Stimulated activated CD8-positive, alpha-beta memory T cell treated with anti-CD3 and anti-CD28 coated beads, Interleukin-2, amount 100 ng/mL, for 1 hour (primary cell): ENCODE measurements at places on chromosomes 6 and 20.

DNA sequence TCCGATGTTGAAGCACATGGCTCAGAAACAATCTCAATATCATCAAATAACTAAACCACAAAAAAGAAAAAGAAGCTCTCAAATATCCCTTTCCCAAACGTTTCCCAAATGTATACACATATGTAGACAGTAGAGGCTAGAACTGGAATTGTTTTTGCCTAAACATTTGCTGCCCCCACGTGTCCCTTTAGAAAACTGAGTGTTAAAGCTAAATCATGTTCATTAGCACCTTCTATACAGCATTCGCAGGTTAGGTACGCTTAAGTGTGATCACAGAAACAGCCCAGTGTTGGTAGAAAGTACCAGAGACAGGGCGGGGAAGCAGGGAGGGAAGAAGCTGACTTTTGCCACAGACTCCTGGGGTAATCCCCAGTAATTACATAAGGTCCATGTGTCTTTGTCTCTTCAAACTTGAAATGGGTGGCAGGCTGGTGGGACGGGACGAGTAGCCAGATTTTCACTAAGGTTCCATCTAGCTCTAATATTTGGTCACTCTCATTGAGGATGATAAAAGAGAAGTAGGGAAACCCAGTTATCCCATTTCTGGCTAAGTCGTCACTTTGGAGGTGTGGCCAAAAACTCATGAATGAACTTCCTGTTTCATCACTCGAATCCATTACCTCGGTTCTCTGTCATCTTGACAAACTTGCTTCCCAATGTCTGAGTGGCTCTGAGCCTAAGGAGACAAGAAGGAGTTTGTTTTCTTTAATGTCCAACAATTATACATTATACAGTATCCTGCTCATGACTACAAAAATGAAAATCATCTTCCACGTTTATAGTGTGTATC, 15.0 kb upstream of the TFAP2A start:
- no peak for DNase-seq

DNA sequence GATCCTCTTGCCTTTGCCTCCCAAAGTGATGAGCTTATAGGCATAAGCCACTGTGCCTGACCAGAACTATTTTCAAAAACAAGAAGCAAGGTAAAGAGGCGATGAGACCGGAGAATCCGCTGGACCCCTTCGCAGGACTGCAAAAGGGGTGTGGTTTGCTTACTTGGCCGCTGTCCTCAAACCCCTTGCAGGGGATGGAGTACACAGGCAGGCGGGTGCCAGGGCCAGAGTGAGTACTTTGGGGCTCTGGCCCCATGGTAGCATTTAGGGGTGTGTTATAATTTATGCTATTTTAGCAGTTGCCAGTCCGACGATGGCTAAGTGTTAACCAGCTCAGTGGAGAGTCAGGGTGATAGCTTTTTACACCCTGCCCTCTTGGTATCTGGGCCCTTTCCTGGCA, 1454.9 kb downstream of the HACE1 start:
- no peak for DNase-seq

GRCh38 chr6:169409742-169410312, 156.2 kb upstream of the THBS2 start:
- no peak for DNase-seq

GRCh38 chr6:17565399-17565798, 34.7 kb upstream of the FAM8A1 start:
- no peak for DNase-seq

- no peak for DNase-seq
Measured at GRCh38 chr6:87705070-87705691, 3.1 kb upstream of the AKIRIN2 start.
